ENCODE measurements at places on chromosomes 4 and X. TPM values are rescaled to one million over a fixed set of nuclear protein-coding genes. Genes with fewer than 3 reads are reported as not detected.

The OTUD6A gene
- total RNA-seq = not detected

The MAGEB17 gene
- not detected for total RNA-seq

The RTL3 gene
- total RNA-seq = not detected

The EDA gene
- total RNA-seq = 1.6 TPM

The LRIT3 gene
- total RNA-seq = not detected

The AADAT gene
- total RNA-seq = 3.8 TPM

The ARSJ gene
- total RNA-seq = not detected

The CXCL13 gene
- total RNA-seq = not detected

The CDX4 gene
- not detected for total RNA-seq

The EIF2S3 gene
- total RNA-seq = 229 TPM

The MAGEE2 gene
- total RNA-seq = not detected

GRCh38 chr4:7151668-7152227 is 40.6 kb upstream of the SORCS2 start:
- DNase-seq = no peak

- DNase-seq = no peak
These were observed 658.7 kb upstream of the EPHA5 start for GRCh38 chr4:66328803-66329574.

DNA sequence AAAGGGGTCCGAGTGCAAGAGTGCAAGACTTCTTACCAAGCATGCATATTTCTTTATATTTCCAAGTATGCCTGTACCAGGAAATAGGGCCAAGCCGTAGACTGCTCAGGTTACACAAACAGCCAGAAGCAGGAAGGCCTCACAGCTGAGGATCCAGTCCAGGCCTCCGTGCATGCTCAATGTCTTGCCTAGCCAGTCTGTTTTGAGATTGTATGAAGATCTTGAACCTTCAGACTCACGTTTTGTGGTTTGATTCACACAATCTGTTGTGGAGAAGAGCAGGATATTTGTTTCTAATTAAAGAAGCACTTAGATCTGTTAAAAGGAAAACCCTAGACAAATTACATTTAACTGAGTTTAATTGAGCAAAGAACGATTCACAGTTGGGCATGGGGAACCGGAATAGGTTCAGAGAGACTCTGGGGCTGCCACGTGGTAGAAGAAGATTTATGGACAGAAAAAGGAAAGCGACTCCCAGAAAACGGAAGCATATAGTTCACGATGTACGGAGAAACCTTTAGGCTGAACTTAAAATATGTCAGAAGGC is 1.2 kb downstream of the MGST2 start:
- DNase-seq = peak; percentile 79

- DNase-seq = no peak
These were observed 15.4 kb downstream of the SETD7 start for GRCh38 chr4:139540632-139541031.

- no peak for DNase-seq
These were observed 2535.1 kb downstream of the ARAP2 start for GRCh38 chr4:33709247-33709646.

DNA sequence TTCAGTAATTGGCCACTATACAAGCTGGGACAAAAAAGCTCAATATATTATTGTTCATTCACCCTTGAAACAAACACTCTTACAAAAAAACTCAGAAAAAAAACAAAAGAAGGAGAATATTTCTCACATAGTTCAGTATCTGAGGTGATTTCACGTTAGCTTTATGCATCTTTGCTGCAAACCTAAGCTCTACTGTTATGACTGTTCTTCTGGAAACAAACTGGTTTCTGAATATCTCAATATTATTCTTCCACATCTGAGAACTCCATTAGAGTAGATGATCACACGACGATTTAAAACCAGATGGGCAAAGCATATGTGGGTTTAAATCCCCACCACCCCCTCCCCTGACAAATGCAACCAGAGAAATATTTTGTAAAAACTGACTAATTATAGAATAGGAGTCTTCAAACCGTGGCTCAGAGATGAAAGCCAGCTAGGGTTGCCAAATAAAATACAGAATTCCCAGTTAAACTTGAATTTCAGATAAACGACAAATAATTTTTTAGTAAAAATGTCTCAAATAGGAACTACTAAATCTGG is 182.0 kb upstream of the FAM241A start:
- DNase-seq = no peak

DNA sequence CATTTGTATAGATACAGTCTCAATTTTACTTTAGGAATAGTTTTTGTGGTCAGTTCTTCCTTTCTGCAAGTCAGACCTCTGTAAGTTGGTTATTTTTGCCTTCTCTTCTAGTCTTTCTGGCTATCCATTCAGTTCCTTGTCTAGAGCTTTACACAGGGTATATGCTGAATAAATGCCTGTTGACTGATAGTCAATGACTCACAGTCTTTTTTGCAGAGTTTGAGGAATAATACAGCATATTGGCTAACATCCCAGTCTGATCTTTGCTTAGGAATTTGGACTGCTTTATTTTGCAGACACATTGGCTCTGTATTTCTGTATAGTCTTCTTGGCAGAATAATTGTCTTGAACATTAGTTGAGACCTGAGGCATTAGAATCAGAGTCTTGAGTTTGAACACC is 132.4 kb downstream of the MAGEC1 start:
- DNase-seq = no peak

- DNase-seq = no peak
These were observed 47.3 kb downstream of the SH2D1A start for GRCh38 chrX:124393659-124394058.

- DNase-seq = no peak
These were observed 50.3 kb upstream of the OTUD4 start for GRCh38 chr4:145230726-145231125.

- no peak for DNase-seq
These were observed 528.7 kb downstream of the TMA16 start for GRCh38 chr4:164023214-164023613.

DNA sequence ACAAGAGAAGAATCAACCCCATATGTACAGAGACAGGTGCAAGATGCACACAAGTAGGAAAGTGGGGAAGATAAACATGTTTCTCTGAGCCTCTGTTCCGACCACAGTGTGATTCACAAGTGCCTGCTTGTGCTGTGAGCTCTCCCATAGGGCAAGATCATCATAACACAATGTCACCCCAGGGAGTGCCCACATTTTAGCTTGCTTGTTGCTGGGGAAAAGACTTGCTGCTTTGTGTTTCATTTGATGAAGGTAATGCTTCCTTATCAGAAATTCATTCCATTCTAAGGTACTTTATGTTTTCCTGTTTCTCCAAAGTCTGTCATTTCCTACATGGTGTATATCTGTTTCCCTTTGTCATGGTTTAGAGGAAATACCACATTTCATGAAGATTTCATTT is 304.5 kb upstream of the DIPK2B start:
- DNase-seq = no peak

- peak; percentile 26 for DNase-seq
These were observed 14.3 kb upstream of the UBA1 start for GRCh38 chrX:47179221-47179927.

DNA sequence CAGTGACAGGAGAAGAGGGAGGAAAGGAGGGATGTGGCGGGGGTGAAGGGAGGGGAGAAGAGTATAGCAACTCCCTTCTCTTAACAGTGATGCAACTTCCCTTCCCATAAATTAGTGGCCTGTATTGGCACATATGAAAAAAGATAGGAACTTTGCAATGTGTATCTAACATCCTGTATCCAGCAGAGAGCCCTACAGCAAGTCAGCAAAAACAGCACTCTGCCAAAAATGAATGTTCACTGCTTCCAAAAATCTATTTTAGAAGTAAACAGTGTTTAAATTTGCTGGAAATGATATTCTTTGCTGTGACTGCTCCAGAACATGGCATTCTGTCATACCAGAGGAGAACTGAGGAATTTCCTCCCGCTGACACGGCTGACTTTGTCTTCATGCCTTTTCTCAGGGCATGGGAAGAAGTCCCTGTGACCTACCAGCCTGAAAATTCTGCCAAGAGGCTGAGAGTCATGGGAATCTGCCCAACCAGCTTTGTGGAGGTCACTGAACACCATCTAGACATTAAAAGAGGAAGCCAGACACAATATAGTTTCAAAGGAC is 343.4 kb upstream of the RASGEF1B start:
- DNase-seq = no peak

- DNase-seq = no peak
These were observed 4.5 kb downstream of the RAPGEF2 start for GRCh38 chr4:159107203-159107925.

DNA sequence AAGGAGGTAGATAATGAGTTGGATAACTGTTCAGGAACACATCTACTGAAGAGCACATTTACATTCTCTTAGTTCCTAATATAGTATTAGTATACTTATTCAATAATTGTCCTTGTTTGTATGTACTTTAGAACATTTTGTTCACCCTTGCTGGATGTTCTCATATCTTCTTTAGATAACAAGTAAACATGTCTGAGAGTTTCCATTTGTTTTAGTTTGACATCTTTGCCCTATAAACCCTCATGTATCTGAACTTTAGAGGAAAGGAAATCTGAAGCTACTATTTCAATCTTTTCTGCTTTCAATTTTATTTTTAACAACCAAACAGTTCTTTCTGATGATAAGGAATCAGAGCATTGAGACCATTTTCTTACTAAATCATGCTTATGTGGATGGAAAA is 518.6 kb downstream of the RPA4 start:
- DNase-seq = no peak

DNA sequence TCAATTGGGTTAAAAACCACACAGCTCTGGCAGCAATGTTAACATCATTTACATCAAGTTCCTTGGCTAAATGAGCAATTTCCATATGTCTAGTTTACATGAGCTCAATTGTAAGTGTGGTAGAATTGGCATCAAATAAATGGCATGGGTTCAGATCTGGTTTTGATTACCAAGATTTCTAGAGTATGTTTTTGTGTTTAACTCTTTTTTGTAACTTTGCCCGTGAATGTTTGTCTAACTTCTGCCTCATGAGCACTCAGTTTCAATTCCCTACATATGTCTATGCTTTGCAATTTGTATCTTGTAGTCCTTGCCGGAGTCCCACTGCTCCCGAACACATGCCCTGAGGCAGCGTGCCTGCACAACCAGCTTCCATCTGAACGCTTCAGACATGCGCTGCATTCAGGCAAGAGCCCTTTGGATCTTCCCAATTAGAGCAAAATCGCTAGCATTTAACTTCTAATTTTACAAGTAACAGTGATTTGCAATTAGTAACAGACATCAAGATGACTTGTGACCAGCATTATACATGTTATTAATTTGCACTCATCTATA is 644.4 kb downstream of the TRIML1 start:
- DNase-seq = no peak

DNA sequence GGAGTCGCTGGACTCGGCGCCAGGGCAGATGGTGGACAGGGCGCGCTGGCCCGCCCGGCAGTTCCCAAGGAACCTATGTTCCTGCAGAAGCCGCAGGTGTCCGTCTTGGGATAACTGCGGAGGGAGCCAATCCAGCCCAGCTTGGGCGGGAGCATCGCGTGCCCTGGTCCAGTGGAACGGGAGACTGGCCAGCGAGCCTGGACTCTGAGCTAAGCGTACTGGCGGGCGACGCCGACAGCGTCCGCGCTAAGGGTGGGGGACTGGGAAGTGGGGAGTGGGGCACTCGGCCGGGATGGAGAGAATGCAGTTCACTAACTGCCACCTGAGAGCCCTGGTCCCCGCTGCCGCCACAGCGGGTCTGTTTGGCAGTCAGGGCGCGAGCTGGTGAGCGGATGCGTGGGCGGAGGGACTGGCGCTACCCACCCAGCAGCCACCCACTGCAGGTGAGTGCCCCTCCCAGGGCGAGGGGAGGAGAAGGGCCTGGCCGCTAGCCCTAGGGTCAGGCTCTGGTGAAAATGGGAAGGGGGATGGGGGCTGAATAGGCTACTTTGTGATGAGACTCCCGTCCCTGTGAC is 1.3 kb upstream of the MAMLD1 start:
- peak; percentile 34 for DNase-seq

- no peak for DNase-seq
These were observed 87.3 kb downstream of the ADGRG4 start for GRCh38 chrX:136387951-136388502.

DNA sequence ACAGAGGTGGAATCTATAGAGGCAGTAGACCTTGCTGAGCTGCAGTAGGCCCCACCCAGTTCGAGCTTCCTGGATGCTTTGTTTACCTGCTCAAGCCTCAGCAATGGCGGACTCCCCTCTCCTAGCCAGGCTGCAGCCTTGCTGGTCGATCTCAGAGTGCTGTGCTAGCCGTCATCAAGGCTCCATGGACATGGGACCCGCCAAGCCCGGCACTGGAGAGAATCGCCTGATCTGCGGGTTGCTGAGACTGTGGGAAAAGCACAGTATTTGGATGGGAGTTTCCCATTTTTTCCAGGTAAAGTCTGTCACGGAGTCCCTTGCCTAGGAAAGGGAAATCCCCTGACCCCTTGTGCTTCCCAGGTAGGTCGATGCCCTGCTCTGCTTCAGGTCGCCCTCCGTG is 124.8 kb upstream of the KLF8 start:
- no peak for DNase-seq

Measured in G401 (cell line).